ENCODE measurements at places on chromosomes 11 and 22. TPM values are rescaled to one million over a fixed set of nuclear protein-coding genes. Genes with fewer than 3 reads are reported as not detected.

Gene ESRRA
- 31.1 TPM for total RNA-seq

Gene NOX4
- 0.85 TPM for total RNA-seq

Gene SCUBE2
- total RNA-seq: 1.3 TPM

Gene PLEKHA7
- 0.39 TPM for total RNA-seq

Gene FIBIN
- total RNA-seq: 28.8 TPM

Gene TPH1
- total RNA-seq: 0.07 TPM

Gene KDM4E
- total RNA-seq: not detected

Gene MIAT
- 0.72 TPM for total RNA-seq

Gene TBC1D22A
- total RNA-seq: 16.9 TPM

Data from smooth muscle cell of the pulmonary artery (primary cell).